ENCODE measurements at places on chromosomes 13 and 19.

GRCh38 chr13:80858131-80858530 is 517.2 kb upstream of the SPRY2 start:
- DNase-seq: no peak

- no peak for DNase-seq
These were observed 2.2 kb upstream of the SPRYD7 start for GRCh38 chr13:49938314-49938713.

DNA sequence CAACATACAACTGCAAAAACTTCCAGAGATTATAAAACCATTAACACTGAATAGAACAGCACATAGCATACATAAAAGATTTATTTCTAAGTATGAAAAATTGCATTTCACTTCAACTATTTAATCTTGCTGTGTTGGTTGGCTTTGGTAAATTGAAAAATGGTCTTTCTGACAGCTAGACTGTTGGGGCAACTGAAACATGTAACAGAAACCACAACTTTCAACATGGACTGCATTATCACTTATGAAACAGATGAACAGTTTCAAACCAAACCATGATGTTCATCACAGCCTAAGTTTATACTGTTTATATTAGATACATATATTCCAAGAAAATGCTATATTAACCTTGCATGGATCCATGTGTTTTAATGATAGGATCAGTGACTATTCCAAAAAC is 324.1 kb upstream of the PCDH9 start:
- DNase-seq: no peak

DNA sequence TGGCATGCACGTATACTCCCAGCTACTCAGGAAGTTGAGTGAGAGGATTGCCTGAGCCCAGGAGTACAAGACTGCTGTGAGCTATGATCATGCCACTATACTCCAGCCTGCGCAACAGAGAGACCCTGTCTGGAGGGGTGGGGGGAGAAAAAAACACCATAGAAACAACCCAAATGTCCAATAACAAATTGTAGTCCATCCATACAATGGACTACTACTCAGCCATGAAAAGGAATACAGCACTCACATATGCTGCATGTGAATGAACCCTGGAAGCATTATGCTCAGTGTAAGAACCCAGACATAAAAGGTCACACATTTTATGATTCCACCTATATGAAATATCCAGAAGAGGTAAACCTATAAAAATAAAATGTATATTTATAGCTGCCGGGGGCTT is 42.3 kb downstream of the CD320 start:
- no peak for DNase-seq

- DNase-seq: no peak
These were observed 80.4 kb downstream of the HSPH1 start for GRCh38 chr13:31081316-31081715.

DNA sequence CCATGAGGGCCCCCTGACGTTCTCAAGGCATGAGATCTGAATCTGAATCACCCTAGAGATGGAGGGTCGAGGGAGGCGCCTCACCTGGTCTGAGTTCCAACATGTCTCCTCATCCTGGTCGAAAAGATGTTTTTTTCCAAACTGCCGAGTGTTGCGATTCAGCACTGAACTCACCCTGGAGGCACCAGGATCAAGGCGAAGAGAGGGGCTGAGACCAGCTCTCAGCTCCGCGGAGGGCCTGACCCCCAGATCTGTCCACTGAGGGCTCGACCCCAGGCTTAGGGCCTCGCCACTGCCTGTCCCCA is 555 bp downstream of the NR2C2AP start:
- no peak for DNase-seq

DNA sequence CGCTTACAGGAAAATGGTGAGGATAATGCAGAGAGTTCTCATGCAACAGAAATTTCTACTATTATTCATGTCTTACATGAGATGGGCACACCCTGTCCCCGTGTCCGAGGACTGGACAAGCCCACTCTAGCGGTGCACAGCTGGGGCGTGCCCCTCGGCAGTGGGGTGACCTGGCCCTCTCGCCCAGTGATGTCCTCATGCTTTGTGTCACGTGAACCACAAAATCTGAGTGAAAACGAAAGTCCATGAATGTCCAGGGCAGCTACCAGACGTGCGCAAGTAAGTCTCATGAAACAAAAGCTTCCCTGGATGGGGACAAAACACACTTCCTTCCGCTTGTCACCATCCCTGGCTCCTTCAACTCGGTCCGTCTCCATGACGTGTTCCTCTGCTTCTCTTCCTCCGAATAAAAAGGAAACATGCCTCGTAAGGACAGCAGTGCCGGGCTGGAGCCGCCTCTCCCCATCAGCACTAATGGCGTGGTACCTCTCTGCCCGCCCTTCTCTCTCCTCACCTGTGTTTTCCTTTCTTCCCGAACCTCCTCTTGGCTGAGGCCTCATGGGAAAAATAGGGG is 45.6 kb downstream of the ANKRD10 start:
- no peak for DNase-seq

DNA sequence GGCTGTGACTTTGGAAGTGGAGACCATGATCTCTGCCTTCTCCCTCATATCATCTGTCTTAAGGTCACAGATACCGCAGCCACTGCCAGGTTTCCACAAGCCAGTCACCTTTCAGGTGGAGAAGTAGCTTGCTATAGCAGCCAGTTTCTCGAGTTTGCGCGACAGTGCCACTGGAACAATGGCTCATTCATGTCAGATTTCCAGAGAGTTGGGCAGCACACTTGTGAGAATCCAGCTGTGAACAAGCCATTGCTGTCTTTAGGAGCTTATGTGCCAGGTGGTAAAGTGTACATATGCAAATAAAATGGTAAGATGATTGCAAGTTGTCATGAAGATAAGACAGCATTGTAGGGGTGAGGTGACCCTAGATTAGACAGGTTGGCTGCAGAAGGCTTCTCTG is 22.3 kb downstream of the GARRE1 start:
- DNase-seq: no peak

DNA sequence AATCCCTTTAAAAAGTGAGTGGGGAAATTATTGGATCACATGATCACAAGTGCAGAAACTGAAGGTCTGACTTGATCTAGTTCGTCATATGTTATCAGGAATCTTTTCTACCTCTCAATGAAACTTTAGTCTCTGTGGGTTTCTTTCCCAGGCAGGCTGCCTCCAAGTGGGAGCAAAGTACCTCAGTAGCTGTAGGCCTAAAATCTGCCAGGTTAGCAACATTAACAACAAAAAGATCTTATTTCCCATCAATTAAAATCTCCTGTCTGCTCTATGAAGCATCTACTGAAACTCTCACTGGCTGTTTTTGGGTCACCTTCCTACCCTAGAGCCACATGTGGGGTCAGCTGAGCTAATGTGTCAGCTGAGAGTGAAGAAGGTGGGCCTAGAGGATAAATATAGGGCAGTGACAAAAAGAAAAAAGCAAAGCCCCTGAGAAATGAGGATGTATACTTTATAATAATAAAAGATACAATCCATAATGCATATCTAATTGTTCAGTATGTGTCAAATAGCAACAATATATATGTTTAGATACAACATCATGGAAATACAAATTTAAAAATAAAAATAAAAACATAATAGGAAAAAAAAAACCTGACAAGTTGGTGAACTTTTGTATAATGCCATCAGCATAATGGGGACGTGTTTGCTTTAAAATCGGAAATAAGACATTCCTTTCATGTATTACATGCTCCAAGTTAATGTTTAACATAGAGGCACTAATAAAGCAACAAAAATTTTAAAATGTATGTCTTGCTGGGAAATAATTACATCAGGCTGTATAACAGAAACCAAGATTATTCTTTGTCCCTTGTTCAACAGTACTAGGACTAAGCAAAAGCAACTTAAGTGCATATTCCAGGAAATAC is 141.1 kb downstream of the GPC5 start:
- no peak for DNase-seq

- no peak for DNase-seq
These were observed 1653.4 kb downstream of the SLITRK5 start for GRCh38 chr13:89324582-89324981.

DNA sequence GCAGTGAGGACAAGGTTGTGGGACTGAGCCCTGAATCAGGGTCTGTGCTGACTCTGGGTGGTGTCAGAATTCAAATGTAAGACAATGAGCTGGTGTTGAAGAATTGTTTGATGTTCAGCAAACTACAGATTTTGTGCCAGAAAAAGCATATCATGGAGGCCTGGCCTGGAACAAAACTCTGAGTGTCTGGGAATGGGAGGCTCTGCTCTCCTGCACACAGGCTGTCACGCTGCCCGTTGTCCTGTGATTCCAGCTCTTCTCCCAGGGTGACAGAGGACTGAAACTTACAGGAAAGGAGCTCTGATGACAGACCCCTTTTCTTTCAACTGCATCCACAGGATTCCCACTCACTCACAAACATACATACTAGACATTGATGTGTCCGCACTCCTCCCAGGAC is 120.1 kb downstream of the ZNF486 start:
- DNase-seq: no peak
